Lung (tissue), 17 donors: ENCODE measurements at places on chromosomes 11 and 22.

DNA sequence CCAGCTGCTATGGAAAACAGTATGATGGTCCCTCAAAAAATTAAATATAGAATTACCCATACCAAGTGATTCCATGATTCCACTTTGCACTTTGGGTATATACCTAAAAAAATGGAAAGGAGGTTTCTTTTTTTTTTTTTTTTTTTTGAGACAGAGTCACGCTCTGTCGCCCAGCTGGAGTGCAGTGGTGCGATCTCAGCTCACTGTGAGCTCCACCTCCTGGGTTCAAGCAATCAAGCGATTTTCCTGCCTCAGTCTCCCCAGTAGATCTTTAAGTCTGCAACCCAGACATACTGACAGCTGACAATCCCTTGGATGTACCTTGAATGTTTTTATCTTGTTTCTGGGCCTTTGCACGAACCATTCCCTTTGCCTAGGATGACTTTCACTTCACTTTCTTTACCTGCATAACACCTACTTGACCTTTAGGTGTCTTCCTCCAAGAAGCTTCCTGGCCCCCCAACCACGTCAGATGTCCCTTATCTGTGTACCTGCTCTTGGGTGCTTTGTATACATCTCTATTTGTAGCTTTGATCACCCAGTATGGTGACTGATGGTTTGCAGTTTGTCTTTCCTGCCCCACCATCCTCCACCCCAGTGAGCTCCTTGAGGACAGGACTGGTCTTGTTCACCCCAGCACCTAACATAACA lies 11.6 kb downstream of the UCP3 start:
- H3K27ac ChIP-seq: no peak overlapping the region
- no peak for DNase-seq
- no peaks in the 10 kb centered on the region for H3K36me3 ChIP-seq
- H3K4me3 ChIP-seq: no peak overlapping the region

DNA sequence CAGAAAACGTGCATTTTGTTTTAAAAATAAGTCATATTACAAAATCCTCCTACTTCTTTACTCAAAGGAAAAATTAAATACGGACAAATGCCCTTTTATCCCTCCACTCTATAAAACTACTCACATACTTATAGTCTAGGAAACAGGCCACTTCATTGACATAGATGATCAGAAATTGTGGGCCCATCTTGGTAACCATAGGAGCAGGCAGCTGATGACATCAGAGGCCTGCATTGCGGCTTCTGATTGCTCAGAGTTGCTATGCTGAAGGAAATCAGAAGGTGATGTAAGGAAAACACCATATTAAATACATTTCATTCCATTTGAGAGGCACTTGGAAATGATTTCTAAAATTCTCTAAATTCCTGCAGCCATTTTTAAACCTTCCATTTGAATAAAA lies 27.0 kb downstream of the FAM76B start:
- H3K4me1 ChIP-seq: no peaks in the 10 kb centered on the region
- H3K27ac ChIP-seq: no peak overlapping the region
- DNase-seq: no peak

- peak overlapping the region; percentile 27 for H3K27ac ChIP-seq
- H3K27me3 ChIP-seq: no peaks in the 10 kb centered on the region
- no peaks in the 10 kb centered on the region for H3K36me3 ChIP-seq
- H3K4me1 ChIP-seq: peaks cover 32% of the 10 kb centered on the region
These were observed 12.9 kb downstream of the ARHGEF17 start for GRCh38 chr11:73320763-73321603.

- no peak for DNase-seq
- no peaks in the 10 kb centered on the region for H3K27me3 ChIP-seq
- no peaks in the 10 kb centered on the region for H3K4me1 ChIP-seq
- H3K4me3 ChIP-seq: no peak overlapping the region
- H3K27ac ChIP-seq: no peak overlapping the region
These were observed 20.1 kb downstream of the GNB1L start for GRCh38 chr22:19834599-19834998.

DNA sequence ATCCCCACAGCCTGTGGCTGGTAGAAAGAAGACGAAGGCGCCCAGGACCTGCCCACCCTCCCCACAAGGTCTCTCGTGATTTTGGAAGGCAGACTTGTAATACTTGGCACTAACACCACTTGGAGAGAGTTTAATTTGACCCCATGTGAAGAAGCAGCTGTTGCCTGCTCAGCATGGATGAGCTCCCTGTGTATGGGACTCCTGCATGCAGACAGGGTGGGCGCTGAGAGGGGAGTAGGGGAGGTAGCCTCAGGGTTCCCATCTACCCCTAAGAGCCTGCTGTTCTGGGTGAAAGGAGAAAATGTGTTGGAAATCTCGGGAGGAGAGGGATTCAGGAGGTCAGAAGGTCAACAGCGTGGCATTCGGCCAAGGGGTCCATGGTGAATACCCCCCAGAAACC lies 625.9 kb downstream of the TBC1D22A start:
- H3K4me1 ChIP-seq: no peaks in the 10 kb centered on the region
- H3K4me3 ChIP-seq: no peak overlapping the region
- no peaks in the 10 kb centered on the region for H3K27me3 ChIP-seq
- DNase-seq: no peak

DNA sequence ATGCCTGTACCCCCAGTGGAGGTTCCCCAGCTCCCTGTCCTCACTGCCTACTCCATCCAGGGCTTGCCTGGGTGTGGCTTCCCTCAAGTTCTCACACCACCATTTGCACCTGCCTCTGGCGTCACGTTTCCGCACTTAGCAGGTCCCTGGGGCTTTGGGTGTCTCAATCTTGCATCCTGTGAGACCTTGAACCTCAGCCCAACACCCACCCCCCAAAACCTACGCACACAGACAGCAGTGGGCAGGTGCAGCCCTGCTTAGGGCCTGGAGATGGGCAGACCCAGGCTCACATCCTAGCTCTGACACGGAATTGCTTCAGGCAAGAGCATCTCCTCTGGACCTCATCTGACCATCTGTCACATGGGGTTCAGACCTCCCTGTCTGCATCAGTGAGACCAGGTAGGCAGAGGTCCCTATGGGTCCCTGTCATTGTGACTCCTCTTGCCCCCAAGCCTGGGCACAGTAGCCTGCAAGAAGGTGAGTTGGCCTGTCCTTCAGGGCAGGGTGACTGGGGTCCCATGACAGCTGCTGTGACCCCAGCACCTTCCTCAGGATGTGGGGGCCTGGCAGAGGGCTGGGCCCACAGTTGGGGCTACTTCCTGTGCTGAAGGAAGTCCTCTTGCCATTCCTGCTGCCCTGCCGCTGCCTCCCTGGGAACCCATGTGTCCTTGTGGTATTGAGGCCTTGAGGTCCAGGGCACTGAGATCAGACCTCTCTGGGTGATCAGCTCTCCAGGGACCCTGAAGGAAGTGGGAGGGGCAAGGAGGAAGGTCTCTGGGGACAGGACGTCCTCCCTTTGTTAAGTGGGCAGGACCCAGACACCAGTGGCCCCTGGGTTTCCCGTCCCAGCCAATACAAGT lies 2.0 kb downstream of the SIPA1 start:
- H3K27ac ChIP-seq: peak overlapping the region; percentile 67
- H3K36me3 ChIP-seq: peaks cover 12% of the 10 kb centered on the region
- DNase-seq: peak; percentile 47
- peaks cover 21% of the 10 kb centered on the region for H3K4me1 ChIP-seq
- H3K4me3 ChIP-seq: no peak overlapping the region

DNA sequence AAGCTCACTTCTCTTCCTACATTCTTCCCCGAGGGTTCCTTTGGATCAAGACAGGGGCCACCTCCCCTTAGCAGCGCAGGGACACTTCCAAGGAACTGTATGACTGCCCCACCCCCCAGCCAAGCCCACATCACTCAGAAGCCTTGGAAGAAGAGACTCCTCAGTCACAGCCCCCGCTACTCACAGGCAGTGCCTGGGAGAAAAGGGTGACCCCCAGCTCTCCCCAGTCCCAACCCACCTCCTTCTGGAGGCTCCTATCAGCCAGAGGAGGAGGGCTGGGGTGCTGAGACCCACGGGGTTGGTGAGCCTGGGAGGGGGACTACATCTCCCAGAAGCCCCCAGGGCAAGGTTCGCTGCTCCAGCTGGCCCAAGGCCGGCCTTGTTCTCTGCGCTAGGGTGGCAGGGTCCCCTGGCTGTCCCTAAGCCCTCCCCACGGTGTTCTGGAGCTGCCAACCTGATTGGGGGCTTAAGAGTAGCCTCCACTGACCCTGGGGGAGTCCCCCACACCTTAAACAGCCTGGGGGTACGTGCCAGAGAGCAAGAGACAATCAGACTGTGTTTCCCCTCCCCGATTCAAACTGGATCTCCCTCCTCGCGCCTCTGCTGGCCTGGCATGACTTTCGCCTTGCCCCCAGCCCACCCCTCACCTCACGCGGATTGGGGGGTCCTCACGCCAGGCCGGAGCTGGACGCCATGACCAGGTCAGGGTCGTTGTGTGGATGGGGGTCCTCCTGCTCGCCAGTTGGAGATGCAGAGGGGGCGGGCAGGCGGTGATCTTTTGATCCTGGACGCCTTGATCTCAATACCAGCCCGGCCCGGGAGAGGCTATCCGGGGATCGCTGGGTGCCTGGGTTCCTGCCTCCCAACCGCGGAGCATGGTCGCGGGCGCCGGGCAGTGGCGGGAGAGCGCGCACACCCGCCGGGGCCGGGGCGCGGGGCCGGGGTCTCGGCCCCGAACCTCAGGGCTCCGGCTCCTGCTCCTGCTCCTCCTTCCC lies 838 bp downstream of the BCL9L start:
- DNase-seq: peak; percentile 73
- H3K4me1 ChIP-seq: peaks cover 28% of the 10 kb centered on the region
- peak overlapping the region; percentile 93 for H3K27ac ChIP-seq
- H3K36me3 ChIP-seq: peaks cover 2% of the 10 kb centered on the region
- no peaks in the 10 kb centered on the region for H3K27me3 ChIP-seq
- peak overlapping the region; percentile 91 for H3K4me3 ChIP-seq

- no peaks in the 10 kb centered on the region for H3K36me3 ChIP-seq
- no peak overlapping the region for H3K27ac ChIP-seq
- DNase-seq: no peak
- no peaks in the 10 kb centered on the region for H3K27me3 ChIP-seq
- no peak overlapping the region for H3K4me3 ChIP-seq
These were observed 227.5 kb downstream of the MIAT start for GRCh38 chr22:26884921-26885320.

DNA sequence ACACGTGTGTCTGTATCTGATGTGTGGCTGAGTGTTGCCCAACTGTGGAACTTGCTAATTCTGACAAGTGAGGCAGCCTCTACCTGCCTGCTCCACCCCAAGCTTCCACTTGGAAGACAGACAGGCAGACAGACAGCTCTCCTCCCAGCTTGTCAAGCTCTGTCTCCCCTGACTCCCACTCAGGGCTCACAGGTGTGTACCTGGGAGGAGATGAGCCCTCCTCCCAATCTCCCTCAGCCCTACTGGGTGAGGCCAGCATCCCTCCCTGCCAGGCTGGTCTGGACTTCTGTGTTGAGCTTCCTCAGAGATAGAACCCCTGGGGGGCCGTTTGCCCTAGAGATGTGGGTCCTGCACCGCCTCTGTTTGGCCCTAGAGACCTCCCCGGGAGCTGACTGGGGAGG lies 1.0 kb upstream of the CHRM1 start:
- H3K4me3 ChIP-seq: no peak overlapping the region
- no peaks in the 10 kb centered on the region for H3K27me3 ChIP-seq
- peaks cover 27% of the 10 kb centered on the region for H3K4me1 ChIP-seq
- DNase-seq: no peak
